Naive thymus-derived CD8-positive, alpha-beta T cell (primary cell): ENCODE measurements at places on chromosomes 11 and 22.

GRCh38 chr11:103794262-103794661 lies 242.2 kb upstream of the DDI1 start:
- DNase-seq: no peak

DNA sequence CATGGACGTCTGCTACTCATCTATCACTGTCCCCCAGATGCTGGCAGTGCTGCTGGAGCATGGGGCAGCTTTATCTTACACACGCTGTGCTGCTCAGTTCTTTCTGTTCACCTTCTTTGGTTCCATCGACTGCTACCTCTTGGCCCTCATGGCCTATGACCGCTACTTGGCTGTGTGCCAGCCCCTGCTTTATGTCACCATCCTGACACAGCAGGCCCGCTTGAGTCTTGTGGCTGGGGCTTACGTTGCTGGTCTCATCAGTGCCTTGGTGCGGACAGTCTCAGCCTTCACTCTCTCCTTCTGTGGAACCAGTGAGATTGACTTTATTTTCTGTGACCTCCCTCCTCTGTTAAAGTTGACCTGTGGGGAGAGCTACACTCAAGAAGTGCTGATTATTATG lies 9.2 kb upstream of the OR9Q2 start:
- no peak for DNase-seq

DNA sequence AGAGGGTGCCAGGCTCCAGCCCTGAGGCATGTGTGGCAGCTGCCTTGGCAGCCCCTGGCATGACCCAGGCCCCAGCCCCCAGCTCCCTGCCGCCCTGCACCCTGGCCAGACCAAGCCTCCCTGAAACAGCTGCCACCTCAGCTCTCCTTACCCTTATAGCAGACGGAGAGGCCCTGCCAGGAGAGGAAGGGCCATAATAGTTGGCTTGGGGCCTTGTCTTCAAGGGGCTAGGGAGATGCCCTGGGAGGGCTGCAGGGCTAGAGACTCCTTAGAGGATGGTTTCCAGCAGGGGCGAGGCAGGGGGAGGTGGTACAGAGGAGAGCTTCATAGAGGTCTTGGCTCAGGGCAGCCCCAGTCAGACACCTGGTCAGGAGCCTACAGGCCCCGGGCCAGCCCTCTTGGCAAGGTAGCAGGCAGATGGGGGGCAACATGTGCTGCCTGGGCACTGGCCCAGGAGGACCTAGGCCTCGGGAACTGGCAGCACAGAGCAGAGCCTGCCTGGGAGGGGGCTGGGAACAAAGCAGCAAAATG lies 13.0 kb downstream of the SMTN start:
- DNase-seq: no peak

DNA sequence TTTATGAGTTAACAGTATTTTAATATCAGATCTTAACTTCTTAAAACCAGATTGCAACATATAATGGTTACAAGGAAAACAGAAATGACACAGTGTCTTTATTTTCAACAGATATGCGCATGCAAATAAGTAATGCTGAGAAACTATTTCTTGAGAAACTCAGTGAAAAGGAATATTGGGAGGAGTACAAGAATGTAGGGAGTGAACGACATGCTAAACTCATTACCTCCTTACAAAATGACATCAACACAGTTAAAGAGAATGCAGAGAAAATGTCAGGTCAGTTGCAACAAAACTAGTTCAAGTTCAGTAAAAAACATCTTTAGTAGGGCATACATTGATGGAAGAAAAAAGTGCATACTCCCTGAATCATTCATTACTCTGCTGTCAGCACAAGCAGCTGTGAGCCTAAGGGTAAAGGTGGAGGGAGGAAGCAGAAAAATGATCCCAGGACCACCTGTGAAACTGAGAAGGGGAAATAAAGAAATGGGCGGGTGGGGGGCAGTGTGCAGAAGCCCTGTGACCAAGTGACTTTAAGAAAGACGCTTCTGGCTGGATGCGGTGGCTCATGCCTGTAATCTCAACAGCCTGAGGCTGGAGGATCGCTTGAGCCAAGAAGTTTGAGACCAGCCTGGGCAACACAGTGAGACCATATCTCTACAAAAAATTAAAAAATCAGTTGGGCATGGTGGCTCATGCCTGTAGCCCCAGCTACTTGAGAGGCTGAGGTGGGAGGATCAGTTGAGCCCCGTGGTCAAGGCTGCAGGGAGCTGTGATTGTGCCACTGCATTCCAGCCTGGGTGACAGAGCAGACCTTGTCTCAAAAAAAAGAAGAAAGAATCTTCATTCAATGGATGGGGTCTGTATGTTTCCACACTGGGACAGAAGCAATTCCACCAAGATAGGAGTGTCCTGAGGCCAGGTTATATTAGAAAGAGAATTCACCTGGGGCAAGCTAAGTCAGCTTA lies 31.2 kb downstream of the CCDC83 start:
- DNase-seq: no peak

GRCh38 chr11:44308923-44309477 lies 939 bp downstream of the ALX4 start:
- no peak for DNase-seq

- peak; percentile 44 for DNase-seq
Measured at GRCh38 chr11:95923728-95924413, at the start of gene MTMR2. MTMR2 (minus strand) TSS chr11:95924107; CDS start chr11:95923954, 153 bp downstream.

DNA sequence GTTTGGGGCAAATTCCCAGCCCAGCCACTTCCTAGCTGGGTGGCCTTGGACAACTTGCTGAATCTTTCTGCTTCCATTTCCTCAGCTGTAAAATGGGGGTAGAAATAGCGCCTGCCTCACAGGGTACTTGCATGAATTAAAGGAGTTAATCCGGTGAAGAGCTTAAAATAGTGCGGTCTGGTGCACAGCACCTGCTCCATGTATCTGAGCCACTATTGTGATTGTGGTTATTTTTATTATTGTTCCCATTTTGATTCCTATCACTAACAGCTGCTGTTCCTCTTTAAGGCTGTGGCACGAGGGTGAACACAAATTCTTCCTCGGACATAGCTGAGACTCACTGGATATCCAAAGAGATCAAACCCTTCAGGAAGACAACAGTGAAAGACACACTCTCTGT lies 46.9 kb upstream of the TP53I11 start:
- DNase-seq: no peak

DNA sequence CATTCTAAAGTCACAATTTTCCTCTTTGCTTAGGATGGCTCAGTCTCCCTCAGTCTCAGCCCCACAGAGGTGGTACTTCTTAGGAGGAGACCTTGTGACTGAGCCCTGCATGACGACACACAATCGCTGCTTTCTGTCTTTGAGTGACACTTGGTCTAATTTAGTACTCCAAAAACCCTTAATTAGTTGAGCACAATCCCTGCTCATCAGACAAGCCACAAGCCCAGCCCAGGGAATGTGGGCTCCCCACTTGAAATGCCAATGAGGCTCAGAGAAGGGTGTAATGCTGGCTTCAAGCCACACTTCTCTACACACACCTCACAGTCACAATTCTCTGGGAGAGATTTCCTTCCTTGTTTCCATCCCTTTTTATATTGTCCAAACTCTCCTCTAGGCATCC lies 101.8 kb downstream of the FEZ1 start:
- no peak for DNase-seq

DNA sequence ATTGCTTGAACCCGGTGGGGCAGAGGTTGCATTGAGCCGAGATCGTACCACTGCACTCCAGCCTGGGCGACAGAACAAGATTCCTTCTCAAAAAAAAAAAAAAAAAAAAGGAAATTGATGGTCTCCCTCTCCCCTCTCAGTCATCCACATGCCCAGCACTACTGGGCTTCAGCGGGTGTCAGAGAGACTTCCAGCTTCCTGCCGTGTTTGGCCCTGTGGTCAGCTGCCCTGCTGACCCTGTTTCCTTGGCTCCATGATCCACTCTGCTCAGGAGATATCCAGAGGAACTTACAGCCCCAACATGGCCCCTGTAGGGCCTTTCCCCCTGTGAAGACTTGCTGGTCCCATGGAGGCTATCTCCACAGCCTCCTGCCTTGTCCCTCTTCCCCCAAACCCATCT lies 6.1 kb upstream of the PNPLA3 start:
- no peak for DNase-seq

GRCh38 chr11:128297091-128297651 lies 290.2 kb downstream of the ETS1 start:
- peak; percentile 29 for DNase-seq

DNA sequence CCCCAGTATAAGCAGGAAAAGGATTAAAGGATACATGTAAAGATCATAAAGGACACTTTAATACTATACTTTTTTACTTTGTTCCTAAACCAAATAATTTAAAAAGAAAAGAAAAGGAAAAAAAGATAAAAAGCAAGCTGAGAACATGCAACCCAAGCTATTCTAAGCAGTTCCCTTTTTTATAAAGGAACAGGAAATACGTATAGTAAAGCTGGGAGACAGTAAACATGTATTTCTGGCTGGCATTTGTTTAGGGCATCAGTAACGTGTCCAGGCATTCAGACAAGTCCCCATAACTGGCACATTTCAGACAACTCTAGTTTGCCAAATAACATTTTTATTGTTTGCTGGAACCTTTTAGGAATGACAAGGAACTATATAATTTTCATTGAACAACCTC lies 24.9 kb downstream of the BCO2 start:
- DNase-seq: no peak

DNA sequence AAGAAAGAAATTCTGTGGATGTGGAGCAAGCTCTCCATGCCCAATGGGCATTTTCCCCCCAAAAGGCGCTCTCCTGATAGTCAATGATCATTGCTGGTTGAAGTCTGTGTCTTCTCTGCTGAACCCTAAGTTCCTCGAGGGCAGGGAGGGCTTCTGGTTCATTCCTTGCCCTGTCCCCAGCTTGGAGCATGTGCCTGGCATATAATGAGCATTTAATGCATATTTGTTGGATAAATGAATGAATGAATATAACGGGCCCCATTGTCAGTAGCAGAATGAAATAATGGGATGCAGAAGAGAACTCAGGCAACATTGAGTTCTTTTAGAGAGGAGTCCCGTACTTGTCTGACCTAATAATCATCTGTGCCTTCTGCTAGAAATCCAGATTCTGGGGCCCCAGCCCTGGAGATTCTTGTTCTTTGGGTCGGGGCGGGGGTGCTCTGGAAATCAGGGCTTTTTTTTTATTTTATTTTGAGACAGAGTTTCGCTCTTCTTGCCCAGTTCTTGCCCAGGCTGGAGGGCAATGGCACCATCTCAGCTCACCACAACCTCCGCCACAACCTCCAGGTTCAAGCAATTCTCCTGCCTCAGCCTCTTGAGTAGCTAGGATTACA lies 64.4 kb downstream of the CD82 start:
- no peak for DNase-seq

DNA sequence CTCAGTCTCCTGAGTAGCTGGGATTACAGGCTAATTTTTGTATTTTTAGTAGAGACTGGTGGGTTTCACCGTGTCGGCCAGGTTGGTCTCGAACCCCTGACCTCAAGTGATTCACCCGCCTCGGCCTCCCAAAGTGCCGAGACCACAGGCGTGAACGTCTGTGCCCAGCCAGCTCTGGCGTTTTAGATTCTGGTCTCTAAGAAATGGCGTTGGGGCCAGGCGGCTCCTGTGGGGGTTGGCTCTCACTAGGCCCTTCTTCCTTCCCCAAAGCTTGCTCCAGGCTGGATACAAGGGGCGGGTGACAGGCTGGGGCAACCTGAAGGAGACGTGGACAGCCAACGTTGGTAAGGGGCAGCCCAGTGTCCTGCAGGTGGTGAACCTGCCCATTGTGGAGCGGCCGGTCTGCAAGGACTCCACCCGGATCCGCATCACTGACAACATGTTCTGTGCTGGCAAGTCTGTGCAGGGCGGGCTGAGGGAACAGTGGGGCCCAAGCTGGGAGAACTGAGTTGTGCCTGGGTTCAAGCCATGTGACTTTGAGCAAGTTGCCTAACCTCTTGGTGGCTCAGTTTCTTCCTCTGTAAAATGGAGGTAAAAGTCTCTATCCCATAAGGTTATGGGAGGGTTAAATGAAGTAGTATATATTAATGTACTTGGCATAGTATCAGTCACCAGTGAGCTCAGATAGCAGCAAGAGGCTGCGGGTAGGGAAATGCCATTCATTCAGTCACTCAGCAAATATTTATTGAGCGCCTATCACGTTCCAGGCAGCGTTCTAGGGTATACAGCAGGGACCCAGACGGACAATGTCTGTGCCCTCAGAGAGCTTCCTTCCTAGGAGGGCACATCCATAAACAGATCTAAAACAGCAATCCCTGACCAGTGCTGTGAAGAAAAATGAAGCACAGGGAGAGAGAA lies 10.4 kb downstream of the F2 start:
- no peak for DNase-seq

DNA sequence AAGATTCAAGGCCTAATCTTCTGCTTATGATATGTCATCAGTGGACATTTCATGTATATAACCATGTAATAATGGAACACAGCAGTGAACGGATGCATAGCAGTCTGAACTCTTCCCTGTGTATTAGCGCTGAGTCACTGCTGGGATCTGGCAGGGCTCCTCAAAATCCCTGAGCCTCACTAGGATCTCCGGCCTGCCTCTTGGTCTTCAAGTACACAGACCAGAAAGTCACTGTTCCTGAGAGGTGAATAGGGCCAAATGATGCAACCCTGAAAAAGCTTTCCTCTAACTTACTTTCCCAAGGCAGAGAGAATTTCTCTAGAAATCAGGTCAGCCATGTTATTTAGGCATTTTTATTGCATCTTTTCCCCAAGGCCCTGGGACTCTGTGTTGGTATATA lies 35.0 kb downstream of the POU2AF1 start:
- DNase-seq: no peak

DNA sequence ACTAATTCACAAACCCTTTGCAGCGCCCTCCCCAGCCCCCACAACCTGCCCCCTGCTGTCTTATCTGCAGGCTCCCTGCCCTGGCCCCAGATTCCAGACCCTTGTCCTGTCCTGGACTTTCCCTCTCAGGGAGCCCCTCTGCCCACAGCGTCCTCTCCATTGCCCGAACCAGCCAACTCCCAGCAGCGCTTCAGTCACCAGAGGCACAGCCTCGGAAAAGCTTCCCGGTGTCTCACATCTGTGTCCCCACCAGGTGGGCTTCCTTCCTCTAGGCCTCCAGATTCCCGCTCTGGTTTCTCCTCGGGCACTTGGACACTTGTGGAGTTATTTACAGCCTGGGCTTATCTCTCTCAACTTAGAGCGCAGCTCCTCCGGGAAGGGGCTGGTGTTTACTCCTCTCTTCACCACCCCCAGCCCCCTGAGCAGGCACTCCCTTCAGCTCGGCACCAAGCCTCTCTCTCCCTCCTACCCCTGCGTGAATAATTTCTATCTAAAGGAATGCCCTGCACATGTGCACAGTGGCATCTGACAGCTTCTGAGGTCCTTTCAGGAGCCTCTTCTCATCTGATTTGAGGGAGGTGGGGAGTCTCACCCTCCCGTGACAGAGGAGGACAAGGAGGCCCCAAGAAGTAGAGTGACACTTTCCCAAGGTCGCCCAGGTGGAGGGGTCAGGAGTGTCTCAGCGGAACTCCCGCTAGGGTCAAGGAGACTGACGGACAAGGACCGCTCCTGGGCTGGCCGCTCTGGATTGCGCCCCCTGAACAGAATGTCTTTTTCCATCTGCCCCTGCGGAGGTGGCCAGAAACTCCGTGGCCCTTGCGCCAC lies 838 bp downstream of the WNT11 start:
- DNase-seq: no peak
